Fibroblast of villous mesenchyme (primary cell): ENCODE measurements at places on chromosomes 2 and 18. TPM values are rescaled to one million over a fixed set of nuclear protein-coding genes. Genes with fewer than 3 reads are reported as not detected.

SLC8A1 gene
- 59.6 and 98.9 TPM in 2 replicates for total RNA-seq

FAP gene
- 207 and 223 TPM in 2 replicates for total RNA-seq

PAIP2B gene
- under 0.01 and 0.43 TPM in 2 replicates for total RNA-seq

KIF1A gene
- total RNA-seq, result not detected in 2 replicates

GKN2 gene
- not detected in 2 replicates for total RNA-seq

UPP2 gene
- not detected in 2 replicates for total RNA-seq

NEU2 gene
- not detected in 2 replicates for total RNA-seq

DNA sequence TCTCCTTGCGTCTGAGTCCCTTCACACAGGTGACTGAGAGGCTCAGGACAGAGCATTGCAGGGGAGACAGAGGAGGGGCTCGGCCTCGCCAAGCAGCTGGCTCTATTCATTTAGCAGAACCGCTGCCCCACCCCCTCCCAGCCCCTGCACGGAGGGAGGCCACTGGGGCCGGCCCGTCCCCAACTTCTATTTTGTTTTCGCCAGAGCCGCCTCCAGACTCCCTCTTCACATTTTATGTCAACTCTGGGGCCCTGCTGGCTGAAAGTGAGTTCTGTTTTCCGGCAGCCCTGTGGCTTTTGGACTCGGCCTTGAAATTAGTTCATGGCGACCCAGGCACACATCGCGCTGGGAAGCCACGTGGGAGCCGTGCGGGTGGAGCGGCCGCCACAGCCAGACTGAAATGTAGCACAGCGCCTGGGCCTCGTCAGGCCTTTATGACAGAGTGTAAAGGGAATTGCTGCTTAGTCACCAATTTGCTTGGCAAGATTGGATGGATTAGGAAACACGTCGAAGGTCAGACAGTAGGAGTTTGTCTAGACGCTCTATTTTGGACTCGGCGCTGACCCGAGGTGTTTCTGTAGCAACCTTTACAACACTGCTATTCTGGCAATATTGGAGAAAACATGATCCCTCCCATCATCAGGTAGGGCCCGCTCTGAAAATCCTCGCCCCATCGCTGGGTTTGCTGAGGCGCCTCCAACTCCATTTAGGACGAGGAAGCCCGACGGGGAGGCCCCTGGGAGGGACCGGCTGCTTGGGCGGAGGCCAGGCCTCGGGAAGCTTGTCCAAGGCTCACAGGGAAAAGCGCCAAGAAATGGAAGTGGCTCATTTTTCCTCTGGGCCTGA, 90.7 kb upstream of the CTDP1 start:
- DNase-seq, result peak; percentile 90

DNA sequence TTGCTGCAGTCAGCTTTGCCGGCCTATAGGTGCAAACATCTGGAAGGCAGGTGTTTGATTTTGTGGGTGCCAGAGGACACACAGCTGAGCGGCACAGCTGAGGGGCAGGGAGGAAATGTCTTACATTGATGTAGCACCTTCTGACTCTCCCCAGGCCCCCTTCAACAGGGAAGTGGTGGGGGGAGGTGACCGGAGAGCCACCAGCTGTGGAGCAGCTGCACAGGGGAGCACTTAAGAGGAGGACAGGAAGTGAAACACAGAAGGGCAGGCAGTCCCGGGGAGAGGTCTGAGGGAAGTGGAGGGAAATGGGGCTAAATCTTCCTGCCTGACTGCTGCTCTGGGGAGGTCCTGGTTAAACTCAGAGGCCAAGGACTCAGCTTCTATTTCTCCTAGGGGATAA, 409.1 kb downstream of the TNS1 start:
- no peak for DNase-seq

DNA sequence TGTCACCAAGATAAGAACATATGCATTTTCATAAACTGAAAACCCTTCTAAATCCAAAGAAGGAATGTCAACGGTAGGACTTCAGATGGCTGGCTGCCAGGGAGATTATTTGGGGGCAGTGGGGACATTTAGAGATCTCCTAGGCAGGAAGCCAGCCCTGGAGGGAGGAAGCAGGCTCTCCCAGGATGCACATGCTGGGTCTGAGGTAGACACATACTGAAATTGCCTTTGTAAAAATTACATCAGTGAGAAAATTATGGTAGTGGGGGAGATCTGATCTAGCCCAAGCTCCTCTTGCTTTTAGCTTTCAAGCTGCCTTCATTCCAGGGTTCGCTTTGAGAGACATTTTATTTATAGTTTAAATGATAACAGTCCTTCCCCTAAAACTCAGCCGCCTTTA, 24.1 kb downstream of the MPP4 start:
- no peak for DNase-seq

DNA sequence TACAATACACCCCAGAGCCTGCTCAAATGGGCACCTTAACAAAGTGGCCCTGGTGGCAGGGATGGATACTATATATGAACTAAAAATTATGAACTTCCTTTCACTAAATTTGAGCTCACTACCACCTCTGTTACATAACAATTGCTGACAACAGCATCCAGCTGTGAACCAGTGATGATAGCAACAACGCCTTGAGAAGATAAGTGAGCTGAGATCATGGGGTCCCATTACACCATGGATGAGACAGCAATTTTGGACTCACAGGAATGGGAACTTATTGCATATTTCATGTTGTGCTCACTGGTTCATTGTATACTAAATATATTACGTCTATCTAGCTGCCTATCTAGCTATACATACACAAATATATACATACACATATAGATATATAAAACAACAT, 16.9 kb upstream of the ALMS1 start:
- DNase-seq, result no peak

DNA sequence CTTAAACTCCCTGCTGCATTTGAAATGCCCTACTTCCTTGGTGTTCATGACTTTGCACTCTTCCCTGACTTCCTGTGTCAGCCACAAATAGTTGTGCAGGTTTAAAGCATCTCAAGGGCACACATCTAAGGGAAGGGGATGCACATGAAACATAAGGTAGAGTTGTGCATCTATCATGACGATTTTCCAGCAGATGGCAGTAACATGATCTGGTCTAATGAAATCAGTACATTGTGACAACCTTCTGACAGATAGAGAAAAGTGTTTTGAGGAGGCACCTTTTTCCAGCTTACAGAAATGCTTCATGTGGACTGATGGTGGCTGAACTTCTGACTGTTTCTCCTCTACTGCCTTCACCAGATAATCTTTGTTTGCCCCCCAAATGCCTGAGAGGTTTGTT, 238.9 kb downstream of the XIRP2 start:
- no peak for DNase-seq

DNA sequence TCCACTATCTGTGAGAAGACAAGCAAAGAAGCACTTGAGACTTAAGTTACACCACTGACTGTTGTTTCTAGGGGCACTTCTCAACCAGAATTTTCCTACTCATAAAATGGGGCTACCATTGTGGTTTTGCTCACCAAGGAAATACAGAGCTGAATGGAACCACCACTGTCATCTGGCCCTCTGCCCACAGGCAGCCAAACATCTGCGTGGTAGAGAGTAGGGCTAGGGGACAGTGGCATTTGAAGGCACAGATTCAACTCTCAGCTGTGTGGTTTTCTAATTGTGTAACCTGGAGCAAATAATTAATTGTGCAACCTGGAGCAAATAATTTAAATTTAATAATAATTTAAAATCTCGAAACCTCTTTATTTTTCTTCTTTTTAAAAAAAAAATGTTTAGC, 79.6 kb downstream of the PDE11A start:
- DNase-seq, result no peak

DNA sequence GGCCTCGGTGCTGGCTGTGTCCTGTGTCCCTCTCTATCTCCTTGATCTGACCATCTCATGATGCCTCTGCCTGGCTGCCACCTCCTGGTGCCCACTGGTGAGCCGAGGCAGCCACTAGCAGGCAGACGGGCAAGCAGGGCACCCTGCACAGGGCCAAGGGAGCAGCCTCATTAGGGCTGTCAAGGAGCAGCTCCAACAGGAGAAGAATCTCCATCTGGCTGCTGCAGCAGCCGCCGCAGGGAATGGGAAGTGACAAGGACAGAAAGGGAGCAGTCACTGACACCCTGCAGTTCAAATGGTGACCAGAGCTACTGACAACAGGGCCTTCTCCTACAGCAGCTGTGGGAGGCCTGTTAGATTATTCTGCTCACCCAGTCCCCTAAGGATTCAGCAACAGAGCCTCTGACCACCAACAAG, 32.6 kb downstream of the ALPK2 start:
- DNase-seq, result no peak

GRCh38 chr2:98476192-98476868, 31.7 kb downstream of the INPP4A start:
- DNase-seq, result no peak

DNA sequence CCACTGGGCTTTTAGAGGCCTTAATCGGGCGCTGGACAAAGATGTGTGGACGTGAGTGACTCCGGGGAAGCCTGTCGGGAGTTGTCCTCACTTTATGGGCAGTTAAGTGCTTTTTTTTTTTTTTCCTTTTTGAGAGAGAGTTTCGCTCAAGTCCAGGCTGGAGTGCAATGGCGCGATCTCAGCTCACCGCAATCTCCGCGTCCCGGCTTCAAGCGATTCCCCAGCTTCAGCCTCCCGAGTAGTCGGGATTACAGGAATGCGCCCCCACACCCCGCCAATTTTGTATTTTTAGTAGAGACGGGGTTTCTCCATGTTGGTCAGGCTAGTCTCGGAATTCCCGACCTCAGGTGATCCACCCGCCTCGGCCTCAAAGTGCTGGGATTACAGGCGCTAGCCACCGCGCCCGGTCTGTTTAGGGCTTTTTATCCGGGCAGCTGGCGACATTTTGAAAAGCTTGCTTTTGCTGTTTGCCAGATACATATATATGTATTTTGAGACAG, 1.5 kb downstream of the MSH6 start:
- DNase-seq, result peak; percentile 55

- peak; percentile 70 for DNase-seq
Measured at GRCh38 chr2:223203971-223204929, 152.3 kb downstream of the KCNE4 start.

DNA sequence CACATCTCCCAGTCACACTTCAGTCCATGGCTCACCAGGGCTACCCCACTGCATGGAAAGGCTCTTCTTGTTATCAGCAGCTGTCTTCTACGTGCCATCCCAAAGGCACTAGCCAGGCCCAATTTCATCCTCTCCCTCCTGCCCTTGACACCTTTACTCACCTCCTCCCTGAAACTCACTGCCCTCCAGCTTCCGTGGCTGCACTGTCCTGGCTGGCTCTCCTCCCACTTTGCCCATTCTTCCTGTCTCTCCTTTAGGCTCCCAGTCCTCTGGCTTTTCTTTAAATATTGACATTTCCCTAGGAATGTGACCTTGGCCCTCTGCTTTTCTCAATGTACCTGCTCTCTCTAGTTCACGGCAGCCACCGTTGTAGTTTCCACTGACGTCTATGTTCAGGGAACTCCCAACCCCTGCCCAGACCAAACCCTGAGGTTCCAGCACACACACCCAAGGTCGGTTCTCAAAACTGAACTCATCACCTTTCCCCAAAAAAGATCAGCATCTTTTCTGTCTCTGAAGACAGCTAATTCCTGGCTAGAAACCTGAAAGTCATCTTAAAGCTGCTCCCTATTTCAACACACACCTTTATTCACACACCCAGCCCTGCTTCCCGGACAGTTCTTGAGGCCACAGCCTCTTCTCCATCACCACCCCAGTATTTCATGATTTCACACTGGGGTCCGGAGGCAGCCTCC, 36.7 kb downstream of the WDFY1 start:
- no peak for DNase-seq

DNA sequence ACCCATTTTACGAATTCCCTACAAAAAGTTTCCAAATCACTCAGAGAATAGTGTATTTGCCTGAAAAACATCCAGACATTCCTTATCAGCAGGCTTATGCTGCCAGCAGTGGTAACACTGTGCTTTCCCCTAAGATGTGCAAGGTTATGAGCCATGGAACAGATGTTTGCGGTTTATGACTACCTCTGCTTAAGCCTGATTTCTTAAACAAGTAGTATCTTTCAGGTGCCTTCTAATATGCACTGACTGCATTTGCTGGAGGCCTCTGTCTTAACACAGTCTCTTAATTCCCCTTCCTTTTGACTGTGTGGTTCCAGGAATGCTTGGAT, 54.8 kb downstream of the CDC42EP3 start:
- DNase-seq, result peak; percentile 98

DNA sequence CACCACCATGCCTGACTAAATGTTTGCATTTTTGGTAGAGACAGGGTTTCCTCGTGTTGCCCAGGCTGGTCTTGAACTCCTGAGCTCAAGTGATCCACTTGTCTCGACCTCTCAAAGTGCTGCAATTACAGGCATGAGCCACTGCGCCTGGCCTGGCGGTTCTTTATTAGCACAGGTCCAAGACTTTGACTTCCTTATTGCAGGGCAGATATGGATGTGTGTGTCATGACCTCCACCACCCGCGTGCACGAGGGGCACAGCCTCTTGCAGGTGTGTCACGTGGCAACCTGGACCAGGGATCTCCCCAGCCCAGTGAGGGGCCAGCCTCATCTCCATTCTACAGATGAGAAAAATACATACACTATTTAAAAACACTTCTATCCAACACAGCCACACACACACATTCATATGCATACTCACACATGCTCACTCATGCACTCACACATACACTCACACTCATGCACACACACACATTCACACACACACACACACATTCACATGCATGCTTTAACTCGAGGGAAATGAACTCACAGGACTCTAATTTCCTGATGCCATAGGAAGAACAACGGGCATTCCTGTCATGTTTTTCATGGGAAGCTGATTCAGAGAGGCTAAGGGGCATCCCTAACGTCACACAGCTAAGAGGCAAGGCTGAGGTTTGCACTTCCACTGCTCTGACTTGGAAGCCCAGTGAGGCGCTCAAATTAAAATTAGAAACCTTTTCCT, 38.8 kb downstream of the RRM2 start:
- no peak for DNase-seq

GRCh38 chr2:186255823-186256222, 230.2 kb upstream of the ZC3H15 start:
- DNase-seq, result no peak

DNA sequence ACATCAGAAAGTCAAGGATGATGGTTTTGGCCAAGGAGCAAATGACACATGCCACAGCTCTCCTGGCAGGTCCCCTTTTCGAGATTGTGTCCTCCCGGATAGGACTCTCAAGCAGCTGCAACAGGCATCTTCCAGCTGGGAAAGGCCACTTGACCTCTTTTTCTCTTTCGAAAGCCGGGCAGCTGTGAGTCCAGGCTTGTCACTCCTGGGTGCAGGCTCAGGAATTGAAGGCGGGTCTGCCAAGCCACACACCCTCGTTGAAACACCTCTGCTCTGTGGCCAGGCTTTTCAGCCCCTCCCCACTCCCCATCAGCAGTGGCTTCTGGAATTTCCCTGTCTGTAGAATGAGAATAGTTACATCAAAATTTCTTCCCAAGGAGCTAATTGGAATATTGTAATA, 98.0 kb downstream of the CCDC138 start:
- peak; percentile 5 for DNase-seq

- no peak for DNase-seq
Measured at GRCh38 chr2:11256166-11256565, 88.3 kb downstream of the ROCK2 start.

- no peak for DNase-seq
Measured at GRCh38 chr2:241770185-241770935, 6.3 kb upstream of the GAL3ST2 start.

DNA sequence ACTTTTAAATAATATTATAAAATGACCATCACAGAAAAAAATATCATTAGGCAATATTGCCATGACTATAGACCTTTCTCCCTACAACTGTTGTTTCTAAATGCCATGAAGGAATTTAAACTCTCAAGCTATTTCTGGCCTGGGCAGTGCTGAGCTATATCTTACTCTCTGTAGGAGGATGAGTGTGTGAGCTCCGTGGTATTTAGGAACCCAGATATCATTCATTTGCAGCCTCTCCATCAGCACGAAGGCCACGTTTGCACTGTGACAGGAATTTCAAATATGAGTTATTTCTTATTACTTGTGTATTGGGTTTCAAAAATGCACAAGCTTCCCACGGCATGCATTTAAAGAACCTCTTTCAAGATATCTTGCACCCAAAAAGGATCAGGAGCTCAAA, 35.0 kb upstream of the SOX11 start:
- DNase-seq, result no peak
